Effector CD8-positive, alpha-beta T cell (primary cell): ENCODE measurements at places on chromosomes 5 and 9.

DNA sequence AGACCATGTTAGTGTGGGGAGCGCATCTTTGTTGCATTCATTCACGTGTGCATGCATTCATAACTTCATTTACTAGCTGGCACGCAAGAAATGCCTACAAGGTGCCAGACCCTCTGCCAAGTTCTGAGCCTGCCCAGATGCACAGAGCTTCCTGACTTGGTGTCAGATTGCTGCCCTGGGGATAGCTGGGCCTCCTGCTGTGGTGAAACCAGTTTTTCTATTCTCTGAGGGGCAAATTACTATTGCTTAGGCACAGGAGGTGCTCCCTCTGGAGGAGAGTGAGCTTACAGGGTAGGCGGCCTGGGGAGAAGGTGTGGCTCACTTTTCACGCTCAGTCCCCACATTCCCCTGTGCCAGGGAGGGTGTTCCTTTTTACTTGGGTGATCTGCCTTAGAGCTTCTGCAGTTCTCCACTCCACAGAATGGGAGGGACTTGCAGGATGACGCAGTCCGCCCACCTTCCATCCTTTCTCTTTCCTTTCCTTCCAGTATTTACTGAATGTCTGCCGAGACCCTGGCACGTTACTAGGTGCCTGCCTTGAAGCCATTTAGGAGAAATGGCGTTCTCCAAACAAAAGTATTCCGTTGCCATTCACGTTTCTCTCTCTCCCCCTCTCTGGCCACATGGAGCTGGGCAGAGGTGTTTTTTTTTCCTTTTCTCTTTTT lies 27.9 kb upstream of the CTNNA1 start:
- no peak for DNase-seq

GRCh38 chr5:126398791-126399190 lies 24.4 kb upstream of the GRAMD2B start:
- DNase-seq: no peak

DNA sequence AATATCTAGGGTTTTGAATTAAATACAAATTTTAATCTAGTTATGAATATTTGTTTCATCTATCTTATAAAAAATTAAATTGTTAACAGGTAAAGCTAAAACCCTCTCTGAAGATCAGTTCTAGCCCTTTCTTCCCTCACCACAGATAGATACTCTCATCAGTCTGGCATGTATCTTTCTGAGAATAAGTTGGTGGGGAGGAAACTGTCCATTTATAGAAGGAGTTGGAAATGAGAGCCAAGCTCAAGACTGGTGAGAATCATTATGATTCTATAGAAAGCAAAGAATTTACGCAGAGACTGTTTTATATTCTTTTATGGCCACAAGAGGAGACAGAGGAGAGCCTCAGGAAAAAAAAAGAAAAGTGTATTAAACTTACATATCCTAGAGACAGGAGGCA lies 59.0 kb downstream of the STARD4 start:
- DNase-seq: no peak

DNA sequence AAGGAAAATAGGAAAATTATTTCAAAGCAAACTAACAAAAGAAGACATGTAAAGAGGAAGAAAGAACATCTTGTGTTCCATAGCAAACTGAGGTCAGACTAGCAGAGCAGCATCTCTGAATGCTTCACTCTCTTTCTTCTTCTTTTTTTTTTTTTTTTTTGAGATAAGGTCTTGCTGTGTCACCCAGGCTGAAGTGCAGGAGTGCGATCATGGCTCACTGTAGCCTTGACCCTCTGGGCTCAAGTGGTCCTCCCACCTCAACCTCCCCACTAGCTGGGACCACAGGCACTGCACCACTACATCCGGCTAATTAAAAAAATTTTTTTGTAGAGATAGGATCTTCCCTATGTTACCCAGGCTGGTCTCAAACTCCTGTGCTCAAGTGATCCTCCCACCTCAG lies 36.6 kb downstream of the MELK start:
- DNase-seq: no peak

GRCh38 chr5:62257020-62257367 lies 49.0 kb upstream of the KIF2A start:
- no peak for DNase-seq

DNA sequence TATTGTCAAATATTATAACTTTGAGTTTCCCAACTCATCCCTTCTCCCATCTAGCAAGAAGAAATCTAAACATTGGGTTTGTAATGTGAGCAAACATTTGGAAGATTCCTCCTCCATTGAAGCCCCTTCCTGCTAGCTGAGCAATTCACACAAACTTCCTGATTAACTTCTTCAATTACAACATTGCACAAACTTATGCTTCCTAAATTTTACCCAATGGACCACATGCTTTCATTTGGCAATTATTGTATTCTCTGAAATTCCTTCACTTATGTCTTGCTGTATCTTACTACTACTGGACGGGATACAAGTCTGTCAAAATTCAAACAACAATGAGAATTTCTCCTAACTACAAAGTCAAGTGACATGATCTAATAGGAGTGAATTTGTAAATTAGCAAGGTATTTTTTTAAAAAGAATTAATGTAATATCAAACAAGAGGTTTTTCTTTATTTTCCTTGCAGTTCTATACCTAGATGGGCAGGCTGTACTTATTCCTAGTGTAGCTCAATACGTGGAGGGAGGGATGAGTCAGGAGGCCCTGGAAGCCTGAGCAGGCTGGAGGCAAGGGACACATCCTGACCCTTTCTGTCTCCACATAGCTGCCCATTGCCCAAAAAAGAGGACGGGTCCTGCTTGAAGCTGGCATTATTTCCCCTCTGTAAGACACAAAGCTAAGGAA lies 11.8 kb upstream of the IFNW1 start:
- DNase-seq: no peak

DNA sequence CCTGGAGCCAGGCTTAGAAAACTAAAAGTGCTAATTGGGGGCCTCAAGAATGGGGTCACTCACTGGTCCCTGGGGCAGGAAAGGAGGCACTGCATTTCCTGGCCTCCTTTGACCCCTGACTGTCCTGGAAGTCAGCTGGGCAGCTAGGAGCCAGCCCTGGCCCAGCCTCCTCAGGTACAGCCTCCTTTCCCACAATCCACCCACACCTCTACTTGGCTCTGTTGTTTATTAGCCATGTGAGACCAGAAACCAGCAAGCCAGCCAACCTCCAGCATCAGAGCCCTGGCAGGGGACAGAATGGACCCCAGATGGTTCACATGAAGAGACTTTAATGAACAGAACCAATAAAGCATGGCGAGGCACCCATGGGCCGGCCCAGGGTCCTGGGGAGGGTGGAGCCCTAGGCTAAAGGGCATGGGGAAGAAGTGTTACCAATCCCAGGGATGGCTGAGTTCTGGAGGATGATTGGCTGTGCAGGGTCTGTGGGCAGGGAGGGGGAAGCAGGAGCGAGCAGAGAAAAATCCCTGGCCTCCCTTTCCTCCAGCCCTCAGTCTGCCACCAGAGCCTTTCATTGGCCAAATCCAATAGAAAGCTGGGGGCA lies 55.3 kb upstream of the ANGPTL2 start:
- no peak for DNase-seq

DNA sequence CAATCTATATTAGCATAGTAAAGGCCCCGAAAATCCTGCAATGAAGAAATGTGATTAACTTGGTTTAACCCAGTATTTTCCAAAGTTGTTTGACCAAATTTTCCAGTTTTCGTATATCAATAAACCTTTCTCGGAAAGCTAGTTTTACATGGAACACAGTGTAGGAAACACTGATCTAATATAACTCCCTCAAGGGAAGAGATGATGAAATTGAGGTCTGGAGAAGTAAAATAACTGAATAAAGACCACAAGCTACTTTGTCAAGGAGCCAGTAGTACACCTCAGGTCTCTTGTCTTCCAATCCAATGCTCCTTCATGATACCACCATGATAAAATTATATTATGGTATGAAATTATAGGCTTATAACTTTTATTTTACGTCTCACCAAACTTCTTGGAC lies 118.1 kb upstream of the TARS1 start:
- no peak for DNase-seq

DNA sequence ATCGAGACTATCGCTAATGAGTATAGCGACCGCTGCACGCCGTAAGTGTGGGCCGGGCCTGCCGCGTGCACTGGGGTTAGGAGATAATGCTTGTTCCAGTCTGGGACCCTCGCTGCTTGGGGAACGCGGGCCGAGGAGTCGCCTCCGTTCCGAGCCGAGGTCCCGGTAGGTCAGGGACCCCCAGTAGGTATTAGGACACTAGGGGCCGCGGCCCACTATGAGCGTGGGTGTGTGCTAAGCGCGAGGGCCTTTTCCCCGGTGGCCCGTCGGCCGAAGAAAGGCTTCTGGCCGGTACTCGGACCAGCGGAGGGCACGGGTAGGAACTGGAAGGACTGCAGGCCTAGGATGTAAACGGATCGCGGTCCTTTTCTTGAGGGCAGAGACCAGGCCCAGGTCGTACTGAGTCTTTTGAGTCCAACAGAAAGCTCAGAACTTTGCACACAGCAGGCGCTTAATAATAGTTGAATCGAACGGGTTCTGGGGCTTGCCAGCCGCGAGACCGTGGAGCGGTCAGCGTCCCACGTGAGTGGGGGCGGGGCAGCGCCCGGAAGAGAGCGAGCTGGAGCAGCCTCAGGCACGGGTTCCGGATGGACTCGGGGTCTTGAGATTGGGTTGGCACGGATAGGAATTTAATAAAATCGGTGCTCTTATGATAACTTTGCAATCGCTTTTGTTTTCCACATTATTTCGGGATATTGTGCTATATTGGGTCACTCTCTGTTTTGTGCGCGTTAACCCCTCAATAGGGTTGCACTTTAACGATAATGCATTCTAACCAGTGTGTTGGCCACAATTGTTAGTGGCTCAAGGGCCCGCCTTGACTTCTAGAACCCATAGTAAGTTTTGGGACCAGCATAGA lies 733 bp downstream of the HSPA4 start:
- peak; percentile 29 for DNase-seq

DNA sequence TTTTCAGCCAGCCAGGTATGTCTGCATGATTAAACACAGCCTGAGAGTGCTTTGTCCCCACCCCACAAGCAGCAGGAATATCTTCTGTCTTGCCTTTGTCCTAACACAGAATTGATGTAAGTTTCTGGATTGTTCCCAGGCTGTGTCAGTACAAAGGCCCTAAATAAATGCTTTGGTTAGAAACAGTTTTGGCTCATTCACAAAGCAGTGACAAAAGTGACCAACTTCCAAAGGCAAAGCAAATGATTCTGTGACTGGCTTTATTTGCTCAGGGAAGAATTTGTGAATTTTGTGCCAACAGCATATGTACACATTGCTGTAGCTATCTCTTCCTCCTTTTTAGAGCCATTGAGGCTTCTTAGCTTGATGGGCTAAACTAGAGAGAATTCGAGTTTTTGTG lies 133.7 kb downstream of the PLPPR1 start:
- DNase-seq: no peak
